ENCODE measurements at places on chromosomes 4 and X. TPM values are rescaled to one million over a fixed set of nuclear protein-coding genes. Genes with fewer than 3 reads are reported as not detected.

Gene HSD17B13
- total RNA-seq = not detected

GRCh38 chrX:27746516-27746915, 61.3 kb upstream of the MAGEB10 start:
- no peak for DNase-seq

DNA sequence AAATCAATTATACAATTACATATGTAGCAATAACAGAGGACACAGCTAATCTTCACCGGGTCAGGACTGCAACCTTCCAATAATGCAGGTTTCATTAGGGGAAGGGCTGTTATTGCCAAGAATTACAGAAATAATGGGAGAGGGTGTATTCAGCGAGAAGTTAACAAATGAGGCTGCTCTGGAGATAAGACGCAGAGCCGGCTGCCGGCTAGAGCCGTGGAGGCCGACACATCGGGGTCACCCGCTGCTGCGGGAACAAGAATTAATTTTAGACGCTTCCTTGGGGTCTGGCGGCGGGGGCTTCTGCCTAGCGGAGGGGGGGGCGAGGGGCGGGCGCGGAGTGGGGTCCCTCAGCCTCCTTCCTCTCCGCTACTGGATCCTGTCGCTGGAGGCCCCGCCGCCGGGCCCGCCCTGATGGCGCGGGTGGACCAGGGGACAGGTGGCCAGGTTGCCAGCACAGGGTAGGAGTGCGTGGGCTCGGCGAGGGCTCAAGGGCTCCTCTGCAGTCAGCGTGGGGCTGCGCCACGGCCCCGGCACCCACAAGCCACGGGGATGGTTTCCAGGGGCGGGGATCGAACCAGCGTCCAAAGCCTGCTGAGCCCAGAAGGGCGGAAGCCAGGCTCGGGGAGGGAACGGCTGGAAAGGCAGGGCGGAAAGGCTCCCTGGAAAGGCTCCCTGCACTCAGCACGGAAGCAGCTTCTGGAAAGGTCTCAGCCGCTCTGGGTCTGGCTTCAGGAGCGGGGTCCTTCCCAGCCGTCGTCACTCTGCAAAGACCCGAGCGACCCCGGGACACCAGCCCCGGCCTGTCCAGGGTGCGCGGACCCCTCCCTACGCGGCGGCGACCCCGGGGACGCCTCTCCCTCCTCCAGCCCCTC, 113.8 kb upstream of the NKX1-1 start:
- DNase-seq = no peak

Gene RENBP
- 1.6 TPM for total RNA-seq

Gene FAM47A
- not detected for total RNA-seq

Gene ASIC5
- total RNA-seq = not detected

Gene LRP2BP
- 0.49 TPM for total RNA-seq

GRCh38 chr4:123816462-123816861, 419.9 kb downstream of the SPRY1 start:
- no peak for DNase-seq

Gene L1CAM
- total RNA-seq = 14.2 TPM

Gene ARR3
- not detected for total RNA-seq

Gene SPINK2
- not detected for total RNA-seq

Gene PPA2
- 83.6 TPM for total RNA-seq

Gene NPY2R
- not detected for total RNA-seq

GRCh38 chr4:53306729-53307128, 59.1 kb downstream of the SCFD2 start:
- no peak for DNase-seq

DNA sequence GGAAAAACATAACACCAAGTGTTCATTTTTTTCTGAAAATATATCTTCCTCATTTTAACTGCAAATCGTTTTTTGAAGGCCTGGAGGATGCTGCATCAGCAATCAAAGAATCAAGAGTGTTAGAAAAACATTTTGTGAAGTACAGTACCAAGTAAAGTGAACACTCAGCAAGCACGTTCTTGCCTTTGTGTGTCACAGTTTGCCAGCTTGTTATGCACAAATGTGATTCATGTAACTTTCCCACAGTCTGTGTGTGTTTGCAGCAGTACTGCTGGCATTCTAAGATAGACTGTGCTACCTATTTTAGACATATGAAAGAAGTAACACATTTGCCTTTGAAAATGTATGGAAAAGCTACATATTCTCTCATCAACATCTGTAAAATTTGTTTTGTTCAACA, 1617.7 kb downstream of the RPA4 start:
- DNase-seq = no peak

GRCh38 chr4:25299476-25300203, 12.9 kb upstream of the ZCCHC4 start:
- DNase-seq = peak; percentile 75

DNA sequence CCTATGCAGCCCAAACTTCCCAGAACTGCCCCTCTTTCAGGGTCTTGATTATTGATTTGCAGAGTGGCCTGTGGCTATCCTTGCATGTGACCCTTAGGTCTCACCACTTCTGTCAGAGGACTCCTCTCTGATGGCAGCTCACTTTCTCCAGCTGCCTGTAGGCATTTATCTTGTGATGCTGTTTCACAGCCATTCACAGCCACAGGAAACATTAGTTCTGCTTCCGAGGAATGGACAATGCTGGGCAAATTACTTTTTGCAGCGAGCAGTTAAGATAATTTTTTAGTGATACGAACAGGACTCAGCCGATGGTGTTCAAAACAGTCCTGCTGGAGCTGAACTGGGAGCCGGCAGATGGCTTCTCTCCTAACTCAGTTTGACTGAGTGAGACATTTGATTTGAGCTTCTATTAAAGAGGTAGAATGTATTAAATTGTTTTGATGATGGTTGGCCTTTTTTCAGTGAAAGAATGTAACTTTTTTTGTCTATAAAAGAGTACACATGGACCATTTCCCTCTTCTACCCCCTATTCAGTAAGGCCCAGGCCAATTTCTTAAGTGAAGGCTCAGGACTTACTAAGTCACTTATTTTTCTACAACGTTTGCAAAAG, 58.4 kb upstream of the TMEM150C start:
- DNase-seq = no peak

Gene USP9X
- 87.5 TPM for total RNA-seq

Gene SSX2B
- not detected for total RNA-seq

GRCh38 chrX:136589966-136590365, 58.0 kb downstream of the VGLL1 start:
- DNase-seq = no peak

DNA sequence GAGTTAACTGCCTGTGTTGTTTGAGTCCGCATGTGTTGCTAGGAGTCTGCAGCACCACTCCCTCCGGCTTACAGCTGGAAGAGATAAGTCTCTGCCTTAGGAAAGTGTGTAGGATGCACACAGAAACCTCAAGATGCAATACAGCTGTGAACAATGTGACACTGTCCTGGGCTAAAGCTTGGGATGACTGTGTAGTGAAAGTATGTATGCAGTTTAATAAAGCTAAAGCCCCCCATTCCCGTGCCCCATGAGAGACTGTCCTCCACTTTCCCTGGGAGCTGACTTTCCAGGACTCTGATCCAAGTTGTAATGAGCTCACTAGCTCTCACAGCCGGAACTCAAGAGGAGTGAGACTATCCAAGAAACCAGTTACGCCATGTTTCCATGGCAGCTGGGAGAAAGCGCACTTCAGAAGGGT, 156.6 kb upstream of the FTHL17 start:
- DNase-seq = no peak

DNA sequence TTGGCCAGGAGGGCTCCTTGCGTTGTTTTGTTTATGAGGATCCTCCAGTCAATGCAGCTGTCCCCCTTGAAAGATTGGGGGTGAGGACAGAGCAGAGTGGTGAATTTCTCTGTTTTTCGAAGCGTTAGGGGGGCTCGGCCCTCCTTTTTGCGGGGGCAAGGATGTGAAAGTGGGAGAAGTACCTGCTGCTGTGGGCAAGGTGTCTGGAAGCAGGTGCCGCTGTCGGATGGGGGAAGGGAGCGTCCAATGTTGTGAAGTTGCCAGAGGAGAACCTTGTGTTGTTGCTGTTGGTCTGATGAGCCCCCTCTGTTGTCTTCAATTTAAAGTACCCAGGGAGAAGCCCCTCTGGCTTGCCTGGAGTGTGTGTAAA, 613 bp downstream of the GLRB start:
- peak; percentile 44 for DNase-seq

Gene CFI
- total RNA-seq = 27.7 TPM

DNA sequence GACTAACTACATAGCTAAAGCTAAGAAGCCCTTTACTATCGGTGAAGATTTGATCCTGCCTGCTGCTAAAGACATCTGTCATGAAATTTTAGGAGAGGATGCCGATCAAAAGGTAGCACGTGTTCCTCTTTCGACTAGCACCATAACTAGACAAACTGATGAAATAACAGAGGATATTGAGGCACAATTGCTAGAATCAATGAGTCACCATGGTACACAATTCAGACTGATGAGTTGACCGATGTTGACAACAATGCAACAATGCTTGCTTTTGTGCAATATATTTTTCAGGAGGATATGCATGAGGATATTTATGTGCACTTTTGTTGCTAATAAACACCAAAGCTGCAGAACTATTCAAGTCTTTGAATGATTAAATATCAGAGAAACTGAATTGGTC, 24.3 kb downstream of the TBCK start:
- no peak for DNase-seq

GRCh38 chrX:119240356-119240755, 4.3 kb downstream of the PGRMC1 start:
- no peak for DNase-seq

- DNase-seq = no peak
Measured at GRCh38 chrX:8955511-8955910, 78.4 kb downstream of the FAM9B start.
